PC-9 (cell line): ENCODE measurements at places on chromosomes 1 and 21. TPM values are rescaled to one million over a fixed set of nuclear protein-coding genes. Genes with fewer than 3 reads are reported as not detected.

- DNase-seq = peak; percentile 72
Observed at GRCh38 chr1:32773018-32773763, 44.0 kb downstream of the YARS1 start.

Gene ZNF678
- total RNA-seq = 4.1 and 6.1 TPM in 2 replicates

DNA sequence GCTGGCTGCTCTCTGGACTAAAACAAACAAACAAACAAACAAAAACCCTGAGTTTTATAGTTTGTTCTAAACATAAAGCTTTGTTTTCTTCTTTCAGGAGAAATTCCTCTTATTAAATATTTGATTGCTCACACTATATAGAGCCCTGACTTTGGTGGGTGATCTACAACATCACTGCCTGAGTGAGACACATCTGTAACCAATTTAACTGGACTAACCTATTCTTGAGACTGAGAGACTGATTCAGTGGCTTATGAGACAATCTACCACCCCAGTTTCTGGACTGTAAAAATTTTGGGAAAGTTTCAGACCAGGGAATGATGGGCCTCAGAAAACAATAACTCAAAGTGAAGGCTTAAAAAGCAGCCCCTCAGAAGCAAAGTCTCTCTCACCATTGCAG, 537.0 kb downstream of the NEGR1 start:
- DNase-seq = no peak

Gene SGIP1
- not detected in 2 replicates for total RNA-seq

GRCh38 chr1:47222476-47222875, 9.5 kb downstream of the TAL1 start:
- DNase-seq = no peak

DNA sequence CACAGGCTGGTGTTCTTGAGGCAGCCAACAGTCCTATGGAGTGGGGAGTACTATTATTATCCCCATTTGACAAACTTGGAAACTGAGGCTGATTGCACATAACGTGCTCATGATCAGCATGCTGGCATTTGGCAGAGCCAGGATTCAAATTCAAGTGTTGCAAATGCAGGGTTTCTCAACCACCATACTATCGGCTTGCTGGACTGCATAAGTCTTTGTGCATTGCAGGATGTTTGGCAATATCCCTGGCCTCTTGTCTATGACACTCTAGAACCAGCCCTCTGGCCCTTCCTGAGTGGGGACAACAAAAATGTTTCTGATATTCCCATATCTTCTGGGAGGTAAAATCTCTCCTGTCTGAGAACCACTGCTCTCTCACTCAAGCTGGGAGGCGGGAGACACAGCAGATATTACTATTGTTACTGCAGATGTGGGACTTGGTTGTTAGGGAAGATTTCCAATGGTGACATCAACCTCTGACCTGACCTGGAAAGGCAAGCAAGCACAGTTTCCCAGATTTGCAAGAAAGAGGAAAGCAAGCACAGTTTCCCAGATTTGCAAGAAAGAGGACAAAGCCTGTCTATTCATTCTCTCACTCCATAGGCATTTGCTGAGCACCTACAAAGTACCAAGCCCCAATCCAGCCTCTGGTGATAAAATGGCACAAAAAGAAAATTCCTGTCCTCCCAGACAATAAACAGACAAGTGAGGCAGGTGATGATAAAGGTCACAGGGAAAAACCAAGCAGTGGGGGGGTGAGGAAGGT, 1.0 kb upstream of the AADACL3 start:
- no peak for DNase-seq

Gene LIN28A
- total RNA-seq = not detected in 2 replicates

GRCh38 chr1:157770442-157771043, 6.4 kb downstream of the FCRL2 start:
- no peak for DNase-seq

GRCh38 chr1:53740621-53741105, 1.7 kb upstream of the GLIS1 start:
- DNase-seq = no peak

GRCh38 chr1:228863776-228864175, 128.5 kb downstream of the RHOU start:
- DNase-seq = no peak

Gene CYP4B1
- 3.1 and 3.5 TPM in 2 replicates for total RNA-seq

Gene MATN1
- 0.37 and 0.50 TPM in 2 replicates for total RNA-seq

- no peak for DNase-seq
Observed at GRCh38 chr1:57623791-57624538, 200.1 kb upstream of the DAB1 start.

DNA sequence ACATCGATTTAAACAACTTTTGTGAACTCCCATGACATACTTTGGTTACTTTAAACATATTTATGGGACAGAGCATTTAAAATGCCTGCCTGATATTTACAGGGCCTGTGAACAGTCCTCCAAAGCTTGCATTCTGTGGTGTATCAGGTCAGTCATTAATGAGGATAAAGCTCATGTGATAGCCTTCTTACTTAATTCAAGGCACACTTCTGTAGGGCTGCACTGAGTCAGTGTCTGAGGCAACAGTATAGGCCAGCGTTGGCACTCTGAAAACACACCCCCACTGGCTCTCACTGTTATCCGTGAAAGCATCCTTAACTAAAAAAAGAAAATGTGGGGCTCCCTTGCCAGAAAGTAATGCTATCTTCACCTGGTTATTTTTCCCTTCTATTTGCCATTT, 200.0 kb downstream of the NFIA start:
- no peak for DNase-seq

GRCh38 chr1:103106426-103107341, 1.6 kb downstream of the COL11A1 start:
- no peak for DNase-seq

GRCh38 chr1:103109311-103109920, 1.1 kb upstream of the COL11A1 start:
- DNase-seq = no peak

DNA sequence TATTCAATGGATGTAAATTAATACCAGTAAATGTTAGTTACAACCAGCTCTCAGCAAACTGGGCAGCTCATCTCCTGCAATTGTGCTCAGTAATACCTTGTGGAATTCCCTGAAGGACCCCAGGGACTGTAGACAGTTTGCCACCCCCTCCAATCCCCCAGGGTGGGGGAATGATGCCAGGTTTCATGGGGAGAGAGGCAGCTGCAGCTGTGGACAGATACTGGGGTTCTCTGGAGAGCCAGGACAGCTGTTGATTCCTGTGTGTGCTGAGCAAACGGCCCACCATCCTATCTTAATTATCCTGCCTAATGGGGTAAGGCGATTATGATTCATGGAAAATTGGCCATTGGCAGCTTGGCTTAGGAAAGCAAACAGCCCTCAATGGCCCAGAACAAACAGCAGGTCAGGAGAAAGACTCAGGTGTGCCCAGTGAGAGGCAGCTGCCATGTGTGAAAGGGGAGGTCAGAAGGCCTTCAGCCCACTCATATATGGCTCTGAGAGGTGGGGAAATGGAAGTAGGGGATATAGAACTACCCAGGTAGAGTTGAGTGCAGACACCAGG, 148.9 kb upstream of the CTTNBP2NL start:
- DNase-seq = no peak

DNA sequence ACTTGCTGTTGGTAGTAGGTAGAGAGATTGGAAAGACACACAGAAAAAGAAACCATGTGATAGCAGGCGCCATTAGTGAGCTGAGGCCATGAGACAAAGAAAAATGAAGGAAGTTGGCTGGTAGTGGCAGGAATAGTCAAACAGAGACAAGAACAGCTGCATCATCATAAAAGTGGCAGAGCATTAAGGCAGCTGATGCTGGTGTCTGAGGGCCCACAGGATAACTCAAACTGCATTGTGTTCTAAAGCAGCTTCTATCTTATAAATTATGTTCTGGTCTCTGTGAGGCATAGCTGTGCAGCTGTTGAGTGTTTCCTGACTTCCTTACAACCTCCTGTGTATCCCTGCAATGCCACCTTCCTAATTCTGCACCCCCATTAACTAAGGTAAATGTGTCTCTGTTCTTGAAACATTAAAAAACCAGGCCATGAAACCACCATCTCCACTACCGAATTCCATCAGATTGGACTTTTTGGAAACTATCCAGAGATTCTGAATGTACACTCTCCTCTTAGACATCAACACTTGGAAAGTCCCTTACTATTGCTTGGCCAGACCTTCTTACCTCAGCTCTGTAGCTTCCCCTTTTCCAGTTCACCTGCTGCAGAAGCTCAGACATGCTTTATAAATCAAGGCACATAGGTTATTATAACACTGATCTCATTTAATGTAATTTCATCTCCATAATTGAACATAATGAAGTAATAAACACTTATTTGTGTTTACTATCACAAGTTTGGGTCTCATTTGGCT, 23.4 kb upstream of the ARHGAP29 start:
- DNase-seq = no peak

- no peak for DNase-seq
Observed at GRCh38 chr1:45200906-45201500, 5.4 kb downstream of the ZSWIM5 start.

DNA sequence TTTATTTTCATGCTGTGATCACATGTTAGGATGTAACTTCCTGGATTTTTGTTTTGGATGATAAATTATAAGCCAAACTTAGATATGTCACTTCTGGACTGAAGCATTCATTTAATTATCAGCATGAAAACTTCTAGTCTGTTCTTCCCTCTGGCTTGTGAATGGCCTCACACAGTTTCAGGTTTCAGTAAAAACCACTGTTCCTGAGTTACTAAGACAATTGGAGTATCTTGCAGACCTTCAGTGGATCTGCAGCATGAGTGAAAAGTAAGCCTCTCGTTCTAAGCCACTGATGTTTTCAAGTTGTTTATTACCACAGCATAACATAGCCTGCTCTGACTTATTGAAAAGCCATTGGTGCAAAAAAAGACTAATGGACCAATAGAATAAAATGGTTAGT, 55.3 kb upstream of the RGS21 start:
- DNase-seq = no peak

Gene BTBD8
- total RNA-seq = 8.1 TPM in 2 replicates

DNA sequence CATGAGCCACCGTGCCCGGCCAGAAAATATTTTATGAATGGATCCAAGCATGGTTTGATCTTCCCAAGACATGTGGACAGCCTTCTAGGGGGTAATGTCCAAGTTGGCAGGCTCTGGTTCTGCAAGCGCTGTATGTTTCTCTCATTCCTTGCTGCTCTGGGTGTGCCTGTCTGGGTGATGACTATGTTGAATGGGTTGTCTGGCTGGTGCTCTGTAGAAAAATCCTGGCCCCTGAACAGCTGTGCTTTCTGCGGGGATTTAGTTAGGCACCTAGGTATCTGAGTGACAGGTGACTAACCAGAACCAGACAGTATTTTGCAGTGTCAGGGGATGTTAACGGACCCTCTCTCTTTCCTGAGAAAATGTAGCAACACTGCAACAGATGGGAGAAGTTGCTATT, 14.1 kb downstream of the HUNK start:
- no peak for DNase-seq

DNA sequence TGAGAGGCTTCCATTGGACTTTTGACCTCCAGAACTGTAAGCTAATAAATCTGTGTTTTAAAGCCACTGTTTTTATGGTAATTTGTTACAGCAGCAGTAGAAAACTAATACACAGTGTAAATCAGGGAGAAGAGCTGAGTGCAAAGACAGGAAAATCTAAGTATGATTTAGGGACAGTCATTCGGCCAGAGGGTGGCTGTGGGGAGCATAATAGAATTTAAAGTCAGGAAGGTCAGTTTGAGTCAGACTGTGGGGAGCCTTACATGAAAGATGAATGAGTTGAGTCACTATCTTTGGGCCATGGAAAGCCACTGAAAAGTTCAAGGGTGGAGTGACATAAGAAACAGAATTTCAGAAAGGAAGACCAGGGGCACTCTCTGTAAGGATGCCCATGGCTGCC, 52.4 kb upstream of the SSX2IP start:
- peak; percentile 10 for DNase-seq

Gene TFF3
- total RNA-seq = not detected in 2 replicates

GRCh38 chr1:54701066-54701465, 14.6 kb upstream of the TTC4 start:
- DNase-seq = no peak

Gene DNAJC28
- total RNA-seq = 1.1 and 1.3 TPM in 2 replicates

DNA sequence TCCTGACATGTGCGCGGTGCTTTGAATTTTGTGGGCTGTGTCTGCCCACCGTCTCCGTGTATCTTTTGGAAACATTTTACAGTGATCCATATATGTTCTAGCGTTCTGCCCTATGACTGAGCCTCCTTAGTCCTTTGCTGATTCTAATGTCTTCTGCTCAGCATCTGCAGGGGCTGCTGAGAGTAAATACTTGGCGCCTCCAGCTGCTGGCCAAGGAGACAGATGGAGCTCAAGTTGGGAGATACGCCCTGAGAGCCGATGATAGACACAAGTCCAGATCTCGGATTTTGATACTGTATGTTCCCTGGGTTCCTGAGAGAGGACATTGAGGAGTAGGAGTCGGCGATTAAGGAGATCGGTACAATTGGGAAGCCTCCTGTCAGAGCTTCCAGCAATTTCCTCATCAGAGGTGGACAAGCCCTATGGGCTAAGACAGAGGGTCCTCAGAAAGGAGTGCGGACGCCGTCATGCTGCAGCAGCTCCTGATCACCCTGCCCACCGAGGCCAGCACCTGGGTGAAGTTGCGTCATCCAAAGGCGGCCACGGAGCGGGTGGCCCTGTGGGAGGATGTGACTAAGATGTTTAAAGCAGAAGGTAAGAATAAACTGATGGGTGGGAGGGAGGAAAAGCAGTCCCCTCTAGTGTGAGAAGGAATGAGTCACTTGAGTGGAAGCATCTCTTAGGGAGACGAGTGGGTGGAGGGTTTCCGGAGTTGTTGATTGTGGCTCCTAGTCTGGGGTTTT, 390 bp downstream of the ZFP69B start:
- no peak for DNase-seq

DNA sequence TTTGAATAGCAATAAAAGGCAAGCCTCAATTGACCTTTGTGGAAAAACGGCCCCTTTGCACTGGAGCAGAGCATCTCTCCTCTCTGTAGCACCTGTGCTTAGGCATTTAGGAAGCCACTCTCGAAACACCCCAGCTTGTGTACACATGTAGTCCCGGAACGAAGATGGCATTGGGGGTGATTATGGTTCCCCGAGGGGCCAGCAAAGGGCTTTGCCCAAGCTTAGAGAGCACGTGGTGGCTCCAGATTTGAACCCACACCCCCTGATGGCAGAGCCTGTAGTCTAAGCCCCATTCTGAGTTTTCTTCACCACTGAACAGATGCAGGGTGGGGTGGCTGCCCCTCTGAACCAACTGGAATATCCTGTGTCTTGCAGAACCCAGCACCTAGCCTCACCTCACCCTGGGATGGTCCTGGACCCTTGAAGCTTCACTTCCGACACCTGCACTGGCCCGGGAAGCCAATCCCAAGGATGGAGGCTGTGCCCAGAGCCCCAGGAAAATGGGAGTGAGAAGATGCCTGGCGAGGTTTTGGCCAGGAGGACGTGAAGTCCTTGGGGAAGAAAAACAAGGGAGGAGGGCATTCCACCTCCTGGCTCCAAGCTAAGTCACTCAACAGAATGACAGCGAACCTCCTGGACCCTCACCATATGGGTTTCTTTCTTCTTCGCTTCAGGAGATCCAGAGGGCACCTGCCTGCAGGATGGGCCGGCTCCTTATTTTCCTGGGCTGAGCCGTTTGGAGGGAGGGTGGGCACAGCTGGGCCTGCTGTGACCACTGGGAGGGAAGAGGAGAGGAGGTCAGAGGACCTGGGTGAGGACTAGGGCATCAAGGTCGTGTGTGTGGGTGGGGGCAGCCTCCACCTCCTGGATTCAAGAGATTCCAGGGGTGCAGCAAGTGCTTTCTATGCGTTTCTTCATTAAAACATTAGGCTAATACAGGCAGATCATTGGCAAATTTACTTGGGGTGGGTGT, 37.7 kb downstream of the IGFN1 start:
- DNase-seq = no peak
